ENCODE measurements at places on chromosomes 1 and 21.

DNA sequence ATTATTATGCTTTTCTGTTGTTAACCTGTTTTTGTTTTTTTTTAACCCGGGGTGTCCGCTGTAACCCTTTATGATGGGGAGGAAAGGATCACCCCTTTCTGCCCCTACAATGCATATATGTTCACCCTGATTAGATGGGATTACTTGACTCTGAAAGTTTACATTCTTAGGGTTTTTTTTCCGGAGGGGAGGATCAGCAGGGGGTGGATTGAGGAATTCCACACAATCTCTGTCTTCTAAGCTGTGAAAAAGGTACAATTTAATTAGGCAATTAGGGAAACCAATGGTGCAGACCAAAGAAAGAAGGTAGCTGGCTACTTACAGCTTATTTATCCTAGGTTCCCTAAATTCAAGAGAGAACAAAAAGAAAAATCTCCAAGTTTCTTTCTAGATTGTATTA, 58.3 kb downstream of the EDEM3 start:
- DNase-seq, result no peak

- DNase-seq, result no peak
Observed at GRCh38 chr1:191453487-191453886, 704.8 kb upstream of the RGS18 start.

DNA sequence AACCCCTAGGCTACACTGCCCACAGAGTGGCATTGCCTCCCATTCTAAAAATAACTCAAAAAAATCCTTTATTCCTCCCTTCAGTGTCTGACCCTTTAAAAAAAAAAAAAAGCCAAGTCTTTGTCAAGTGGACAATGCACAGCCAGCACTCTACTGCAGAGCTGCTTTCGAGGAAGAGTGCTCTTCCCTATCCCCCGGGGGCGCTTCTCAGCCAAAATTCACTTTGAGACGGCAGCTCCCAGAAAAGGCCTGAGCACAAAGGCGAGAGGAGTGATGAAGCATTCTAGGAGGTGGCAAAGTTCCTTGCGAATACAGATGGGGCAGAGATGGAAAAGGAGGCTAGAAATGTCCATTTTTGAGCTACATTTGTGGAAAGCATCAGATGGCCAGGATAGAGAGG, 23.3 kb downstream of the EPHA10 start:
- DNase-seq, result no peak

DNA sequence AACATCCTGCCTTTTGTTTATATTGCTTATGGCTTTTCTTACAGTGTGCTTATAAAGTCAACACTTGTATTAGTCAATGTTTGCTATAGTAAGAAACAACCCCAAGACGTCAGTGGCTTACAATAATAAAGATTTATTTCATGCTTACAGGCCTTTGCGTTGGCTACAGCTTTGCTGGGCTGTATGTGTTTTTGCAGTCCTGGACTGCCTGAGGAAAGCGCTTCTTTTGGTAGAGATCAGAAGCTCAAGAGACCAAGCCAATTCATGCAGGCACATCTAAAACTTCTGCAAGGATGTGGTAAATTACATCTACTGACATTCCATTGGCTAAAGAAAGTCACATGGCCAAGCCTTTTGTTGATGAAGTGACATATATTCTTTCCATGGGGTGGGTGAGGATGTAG, 17.5 kb upstream of the PRKAA2 start:
- no peak for DNase-seq

GRCh38 chr21:46662765-46663500, 27.5 kb downstream of the PRMT2 start:
- DNase-seq, result no peak

- no peak for DNase-seq
Observed at GRCh38 chr21:16496609-16497008, 766.8 kb downstream of the USP25 start.

- no peak for DNase-seq
Observed at GRCh38 chr1:5734996-5735395, 257.2 kb downstream of the NPHP4 start.

GRCh38 chr1:171805395-171806115, 24.1 kb downstream of the METTL13 start:
- no peak for DNase-seq

GRCh38 chr1:168506204-168506819, 37.5 kb downstream of the XCL2 start:
- DNase-seq, result no peak

GRCh38 chr21:28336314-28336713, 656.4 kb downstream of the LTN1 start:
- no peak for DNase-seq

- DNase-seq, result no peak
Observed at GRCh38 chr1:53326598-53327181, 1.2 kb downstream of the LRP8 start.

GRCh38 chr1:107867422-107867821, 97.6 kb downstream of the VAV3 start:
- no peak for DNase-seq

GRCh38 chr1:13556224-13556764, 27.3 kb upstream of the PDPN start:
- no peak for DNase-seq

DNA sequence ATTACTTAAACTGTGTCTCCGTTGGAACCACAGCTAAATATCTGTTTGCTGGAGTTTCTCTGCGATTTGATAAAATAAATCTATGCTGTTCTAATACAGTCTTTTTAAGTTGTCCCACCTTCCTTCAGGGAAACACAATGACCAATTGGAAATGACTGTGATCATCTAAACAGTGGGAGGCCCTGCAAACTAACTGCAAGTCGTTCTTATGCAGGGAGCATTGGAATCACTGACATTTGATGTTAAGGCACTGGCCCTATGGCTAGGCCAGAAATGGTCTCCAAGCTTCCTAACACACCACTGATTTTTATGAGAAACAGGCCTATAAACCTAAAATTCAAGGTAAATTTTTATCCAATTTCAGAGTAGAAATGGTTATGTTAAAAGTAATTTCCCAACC, 645.2 kb downstream of the LMO4 start:
- DNase-seq, result no peak

DNA sequence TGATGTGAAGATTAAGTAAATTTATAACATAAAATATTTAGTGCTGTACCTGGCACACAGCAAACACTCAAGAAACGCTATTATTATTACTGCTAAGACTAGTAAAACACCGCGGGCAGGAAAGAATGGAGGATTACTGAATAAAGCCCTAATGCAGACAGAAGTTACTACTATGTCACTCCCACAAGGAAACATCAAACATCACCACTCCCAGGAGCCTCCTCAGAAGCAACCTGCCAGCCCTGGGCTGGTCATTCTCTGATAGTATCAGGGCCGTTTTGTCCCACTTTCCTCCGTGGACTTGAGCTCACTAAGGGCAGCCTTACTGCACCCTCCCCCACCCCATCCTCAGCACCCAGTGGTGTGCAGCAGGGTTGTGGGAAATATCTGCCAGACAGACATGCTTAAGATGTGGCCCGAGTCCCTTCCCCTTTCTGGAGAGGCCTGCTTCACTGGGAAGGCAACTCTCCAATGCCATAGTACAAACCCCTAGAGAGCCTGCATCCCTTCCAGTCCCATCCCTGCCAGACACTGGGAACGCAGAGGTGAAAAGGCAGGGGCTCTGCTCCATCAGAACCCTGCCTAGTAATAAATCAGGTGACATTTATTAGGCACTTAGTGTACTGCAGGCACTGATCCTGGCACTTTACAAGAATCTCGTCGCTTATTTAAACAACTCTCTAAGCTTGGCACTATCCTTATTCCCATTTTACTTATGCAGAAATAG, 41.7 kb upstream of the ECE1 start:
- no peak for DNase-seq

- no peak for DNase-seq
Observed at GRCh38 chr1:208047476-208047934, 136.6 kb upstream of the CD34 start.

DNA sequence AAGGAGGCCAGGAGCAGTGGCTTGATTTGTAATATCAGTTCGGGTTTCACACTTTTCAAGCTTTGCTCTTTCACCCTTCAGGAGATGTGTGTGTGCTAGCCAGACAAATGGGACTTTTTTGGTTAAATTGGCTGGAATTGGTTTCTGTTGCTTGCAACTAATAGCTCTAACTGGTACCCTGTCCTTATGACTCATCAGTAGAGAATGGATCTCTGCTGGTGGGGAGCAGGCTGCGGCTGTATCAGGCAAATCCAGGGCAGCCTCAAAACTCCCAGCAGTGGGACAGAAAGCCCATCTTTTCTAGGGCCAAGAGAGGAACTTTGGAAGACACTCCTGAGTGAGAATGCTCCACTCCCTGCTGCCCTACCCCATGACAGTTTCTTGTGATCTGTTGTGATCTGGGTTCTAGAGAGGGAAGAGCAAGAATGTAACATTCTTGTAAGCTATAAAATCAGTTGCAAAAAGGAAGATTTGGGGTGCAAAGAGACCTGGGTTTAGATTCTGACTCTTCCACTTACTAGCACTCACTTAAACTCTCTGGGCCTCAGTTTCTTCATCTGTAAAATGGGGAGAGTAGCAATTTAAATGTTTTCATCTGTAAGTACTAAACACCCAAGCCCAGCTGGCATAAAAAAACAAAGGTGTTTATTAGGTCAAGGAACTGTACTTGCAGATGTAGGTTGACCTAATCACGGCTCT, 257.0 kb upstream of the TMEM51 start:
- DNase-seq, result no peak

DNA sequence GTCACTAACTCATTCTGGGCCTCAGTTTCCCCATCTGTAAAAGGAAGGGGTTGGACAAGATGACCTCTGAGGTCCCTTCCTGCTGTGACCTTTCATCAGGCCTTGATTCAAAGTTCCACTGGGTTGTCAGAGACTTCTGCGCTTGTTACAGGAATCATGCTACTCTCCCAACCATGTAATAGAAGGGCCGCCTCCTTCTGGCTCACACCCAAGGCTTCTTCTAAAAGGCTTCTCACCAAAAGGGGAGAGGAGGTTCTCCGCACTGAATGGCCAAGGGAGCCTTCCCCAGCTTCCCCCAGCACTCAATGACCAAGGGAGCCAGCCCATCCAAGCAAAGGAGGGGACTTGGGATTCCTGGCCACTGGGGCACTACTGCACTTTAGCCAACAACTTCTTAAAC, 42.7 kb downstream of the GRHL3 start:
- DNase-seq, result no peak

DNA sequence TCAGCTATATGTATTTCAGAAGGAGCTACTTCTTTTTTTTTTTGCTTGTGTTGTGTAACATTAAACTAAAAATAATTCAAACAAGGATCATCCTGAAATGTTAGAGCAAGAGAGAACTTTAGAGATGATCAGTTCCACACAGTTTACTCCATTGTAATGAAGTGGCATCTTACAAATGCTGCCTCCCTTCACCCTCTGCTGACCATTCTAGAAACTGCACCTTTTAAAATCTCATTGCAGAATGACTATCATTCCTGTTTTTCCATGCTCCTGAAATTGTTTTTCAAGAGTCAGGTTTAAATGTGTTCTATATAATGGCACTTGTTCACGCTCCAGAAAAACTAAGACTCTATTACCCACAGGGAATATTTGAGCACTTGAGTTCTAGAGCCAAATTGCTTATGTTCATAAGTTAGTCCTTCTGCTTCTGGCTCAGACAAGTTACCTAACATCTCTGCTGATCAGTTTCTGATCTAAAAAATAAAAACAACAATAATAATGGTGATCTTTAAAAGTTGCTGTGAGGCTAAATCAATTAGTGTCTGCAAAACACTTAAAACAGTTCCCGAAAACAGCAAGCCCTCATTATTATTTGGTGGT, 21.5 kb upstream of the SLC44A5 start:
- no peak for DNase-seq

DNA sequence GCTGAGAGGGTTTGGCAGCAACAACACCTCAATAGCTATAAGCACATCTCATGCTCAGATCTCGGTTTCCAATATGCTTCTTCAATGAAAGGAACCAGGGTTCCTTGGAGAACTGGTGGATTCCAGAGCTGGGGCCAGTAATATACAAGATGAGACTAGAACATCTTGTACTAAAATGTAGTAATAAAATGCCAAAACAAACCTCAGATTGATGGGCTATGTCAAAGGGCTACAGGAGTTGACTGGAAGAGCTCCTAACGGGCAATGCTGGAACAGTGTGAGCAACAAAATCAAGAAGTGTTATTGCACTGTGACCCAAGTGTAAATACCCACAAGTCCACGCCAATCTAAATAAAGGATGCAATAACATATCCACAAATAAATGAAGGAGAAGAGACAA, 26.1 kb upstream of the SLC19A1 start:
- no peak for DNase-seq

DNA sequence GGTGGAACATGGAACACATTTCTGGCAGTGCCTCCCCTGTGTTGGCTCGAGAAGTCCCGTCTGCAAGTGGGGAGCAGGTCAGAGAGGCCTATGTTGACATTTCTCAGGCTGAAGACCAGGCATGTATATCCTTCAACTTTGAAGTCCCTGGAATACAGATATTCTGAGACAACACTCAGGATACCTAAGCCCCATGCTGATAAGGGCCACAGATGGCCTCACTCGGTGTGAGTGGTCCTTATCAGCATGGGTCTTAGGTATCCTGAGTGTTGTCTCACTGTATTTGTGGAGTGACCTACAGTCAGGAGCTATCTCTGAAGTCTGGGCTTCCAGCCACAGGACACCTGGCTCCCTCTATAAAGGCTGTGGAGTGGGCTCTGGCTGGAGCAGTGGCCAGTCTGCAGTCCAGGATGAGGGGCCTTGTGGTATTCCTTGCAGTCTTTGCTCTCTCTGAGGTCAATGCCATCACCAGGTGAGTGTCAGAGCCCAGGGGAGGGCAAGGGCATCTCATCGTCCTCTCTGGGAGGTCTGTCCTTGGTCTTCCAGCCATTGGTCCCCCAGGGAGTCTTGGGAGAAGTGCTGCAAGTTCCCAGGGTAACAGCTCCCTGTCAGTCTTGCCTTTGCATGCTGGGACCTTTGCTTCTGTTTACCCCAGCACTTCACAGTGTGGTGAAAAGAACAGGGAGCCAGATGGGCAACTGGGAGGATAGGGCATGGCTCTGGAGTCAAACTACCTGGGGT, 29.6 kb downstream of the PROK1 start:
- DNase-seq, result no peak

GRCh38 chr1:207808911-207809555, 57.2 kb downstream of the CD46 start:
- DNase-seq, result no peak

GRCh38 chr1:198316546-198317100, 159.8 kb downstream of the NEK7 start:
- DNase-seq, result no peak

- no peak for DNase-seq
Observed at GRCh38 chr1:169326956-169327268, 40.7 kb downstream of the NME7 start.

DNA sequence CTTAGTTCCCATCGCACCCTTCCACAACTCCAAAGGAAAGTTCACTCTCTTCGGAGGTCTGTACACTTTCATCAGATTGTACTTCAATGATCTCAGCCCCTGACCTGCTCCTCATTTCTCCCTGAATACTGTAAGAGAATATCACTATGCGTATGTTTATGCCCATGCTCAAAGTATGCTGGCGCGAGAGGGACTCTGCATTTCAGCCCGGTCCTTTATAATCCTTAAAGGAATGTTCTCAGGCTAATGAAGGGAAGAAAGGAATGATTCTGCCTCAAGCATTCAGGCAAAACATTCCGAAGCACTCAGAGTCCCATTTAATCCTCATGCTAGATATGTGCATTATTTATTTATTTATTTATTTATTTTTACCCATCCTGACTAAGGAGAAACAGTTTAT, 76.8 kb downstream of the PLD5 start:
- DNase-seq, result no peak
